ENCODE measurements at places on chromosomes 13 and 19.

DNA sequence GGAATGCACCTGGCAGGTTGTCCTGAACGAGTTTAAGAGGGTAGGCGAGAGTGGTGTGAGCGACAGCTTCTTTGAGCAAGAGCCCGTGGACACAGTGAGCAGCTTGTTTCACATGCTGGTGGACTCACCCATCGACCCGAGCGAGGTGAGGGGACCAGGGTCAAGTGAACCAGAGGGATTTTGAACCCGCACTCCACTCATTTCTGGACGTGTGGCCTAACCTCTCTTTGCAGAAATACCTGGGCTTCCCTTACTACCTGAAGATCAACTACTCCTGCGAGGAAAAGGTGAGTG is 1.7 kb downstream of the CATSPERG start:
- DNase-seq: no peak

DNA sequence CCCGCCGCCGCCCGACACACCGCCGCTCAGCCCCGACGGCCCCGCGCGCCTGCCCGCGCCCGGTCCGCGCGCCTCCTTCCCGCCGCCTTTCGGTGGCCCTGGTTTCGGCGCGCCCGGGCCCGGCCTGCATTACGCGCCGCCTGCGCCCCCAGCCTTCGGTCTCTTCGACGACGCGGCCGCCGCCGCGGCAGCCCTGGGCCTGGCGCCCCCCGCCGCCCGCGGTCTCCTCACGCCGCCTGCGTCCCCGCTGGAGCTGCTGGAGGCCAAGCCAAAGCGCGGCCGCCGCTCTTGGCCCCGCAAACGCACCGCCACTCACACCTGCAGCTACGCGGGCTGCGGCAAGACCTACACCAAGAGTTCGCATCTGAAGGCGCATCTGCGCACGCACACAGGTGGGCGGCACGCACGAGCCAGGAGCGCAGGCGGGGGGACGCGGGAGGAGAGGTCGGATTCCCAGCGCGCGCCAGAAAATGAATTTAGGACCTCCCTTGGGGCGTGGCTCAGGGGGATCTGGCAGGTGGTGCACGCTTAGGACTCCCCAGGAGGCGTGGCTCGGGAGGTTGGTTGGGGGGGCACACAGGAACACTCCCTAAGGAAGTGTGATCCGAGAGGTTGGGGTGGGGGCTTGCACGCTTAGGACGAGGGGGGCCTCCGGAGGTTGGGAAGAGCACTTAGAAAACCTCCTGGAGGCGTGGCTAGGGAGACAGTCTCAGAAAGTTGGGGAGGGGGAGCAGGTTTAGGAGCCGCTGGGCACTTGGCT is 1.2 kb downstream of the KLF2 start:
- peak; percentile 53 for DNase-seq

DNA sequence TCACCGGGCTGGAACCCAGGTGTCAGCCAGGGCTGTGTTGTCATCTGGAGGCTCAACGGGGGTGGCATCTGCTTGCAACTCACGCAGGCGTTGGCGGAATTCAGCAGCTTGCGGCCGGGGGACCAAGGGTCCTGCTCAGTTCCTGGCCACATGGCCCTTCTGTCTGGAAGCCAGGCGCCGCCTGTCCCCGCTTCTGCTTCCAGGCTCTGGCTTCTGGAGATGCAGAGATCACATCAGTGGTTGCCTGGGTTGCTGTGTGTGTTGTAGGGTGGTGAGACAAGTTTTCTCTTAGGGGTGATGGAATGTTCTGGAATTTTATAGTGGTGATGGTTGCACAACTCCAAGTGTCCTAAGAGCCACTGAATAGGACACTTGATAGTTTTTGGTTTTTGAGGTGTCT is 5.0 kb downstream of the ADAT3 start:
- peak; percentile 51 for DNase-seq

- peak; percentile 87 for DNase-seq
Measured at GRCh38 chr19:41934849-41935374, 6.7 kb upstream of the ERFL start.

- no peak for DNase-seq
Measured at GRCh38 chr13:27751953-27752532, 40.2 kb upstream of the GSX1 start.

GRCh38 chr13:22812793-22813192 is 368.0 kb upstream of the SGCG start:
- no peak for DNase-seq

DNA sequence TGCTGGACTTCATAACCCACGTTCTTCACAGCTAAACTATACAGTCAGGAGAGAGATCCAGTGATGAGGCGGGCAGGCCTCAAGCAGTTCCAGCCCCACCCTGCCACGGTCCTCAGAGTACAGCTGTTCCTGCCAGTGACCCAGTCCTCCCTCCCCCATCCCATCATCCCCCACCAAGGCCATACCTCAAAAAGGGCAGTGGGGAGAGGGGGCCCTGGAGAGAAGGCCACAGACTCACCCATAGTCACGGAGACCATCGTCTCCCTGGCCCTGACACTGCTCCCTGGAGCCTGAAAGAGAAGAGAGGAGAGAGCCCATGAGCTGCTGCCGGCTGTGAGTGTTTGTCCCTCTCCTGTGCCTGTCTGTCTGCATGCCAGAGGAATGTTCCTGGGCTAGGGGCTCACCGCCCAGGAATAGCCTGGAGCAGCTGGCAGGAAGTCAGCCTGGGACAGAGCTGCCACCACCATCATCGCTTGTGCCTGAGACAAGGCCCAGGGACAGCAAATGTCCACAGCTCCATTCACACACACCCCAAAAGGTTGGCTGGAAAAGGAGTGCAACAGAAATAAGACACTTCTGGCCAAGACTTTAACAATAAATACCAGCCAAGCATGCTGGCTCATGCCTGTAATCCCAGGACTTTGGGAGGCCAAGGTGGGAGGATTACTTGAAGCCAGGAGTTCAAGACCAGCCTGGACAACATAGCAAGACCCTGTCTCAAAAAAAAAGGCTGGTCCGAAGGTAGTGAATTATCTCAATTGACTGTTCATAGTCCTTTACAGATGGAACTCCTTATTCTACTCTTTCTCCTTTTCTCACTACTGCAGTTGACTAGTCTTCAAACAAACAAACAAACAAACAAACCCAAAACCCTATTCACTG is 6.4 kb downstream of the C19orf47 start:
- DNase-seq: peak; percentile 42

GRCh38 chr19:13401388-13401787 is 104.9 kb downstream of the CACNA1A start:
- DNase-seq: no peak

DNA sequence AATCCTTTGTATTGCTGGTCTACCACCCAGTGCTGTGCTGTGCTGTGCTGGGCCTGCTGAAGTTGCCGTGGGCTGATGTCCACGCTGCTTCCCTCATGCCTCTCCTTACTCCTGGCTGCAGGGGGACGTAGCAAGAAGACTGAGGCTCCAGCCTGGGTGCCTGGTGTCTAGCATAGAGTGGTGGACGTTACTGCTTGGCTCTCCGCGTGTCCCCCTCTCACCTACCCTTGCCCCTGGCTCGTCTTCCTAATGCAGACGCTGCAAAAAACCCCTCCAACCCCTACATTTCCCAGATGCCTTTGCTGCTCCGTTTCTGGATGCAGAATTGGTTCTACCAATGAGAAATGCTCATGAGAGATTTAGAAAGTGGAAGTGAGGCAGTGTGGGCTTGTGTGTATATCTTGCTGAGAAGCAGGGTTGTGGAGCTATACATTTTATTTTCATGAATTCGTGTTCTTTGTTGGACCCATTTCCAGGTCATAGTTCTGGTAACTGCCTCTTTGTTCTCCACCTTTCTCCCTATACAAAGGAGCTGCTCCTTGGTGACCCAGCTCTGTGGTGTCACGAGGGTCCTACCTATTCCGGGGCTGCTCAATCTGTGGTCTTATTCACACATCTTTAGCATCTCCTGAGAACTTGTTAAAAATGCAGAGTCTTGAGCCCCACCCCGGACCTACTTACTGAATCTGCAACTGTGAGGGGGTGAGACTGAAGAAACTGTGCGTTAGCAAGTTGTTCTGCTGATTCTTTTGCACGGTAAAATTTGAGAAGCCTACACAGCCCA is 7.9 kb upstream of the DENND1C start:
- no peak for DNase-seq

GRCh38 chr19:51093101-51093500 is 10.4 kb upstream of the KLK14 start:
- no peak for DNase-seq

DNA sequence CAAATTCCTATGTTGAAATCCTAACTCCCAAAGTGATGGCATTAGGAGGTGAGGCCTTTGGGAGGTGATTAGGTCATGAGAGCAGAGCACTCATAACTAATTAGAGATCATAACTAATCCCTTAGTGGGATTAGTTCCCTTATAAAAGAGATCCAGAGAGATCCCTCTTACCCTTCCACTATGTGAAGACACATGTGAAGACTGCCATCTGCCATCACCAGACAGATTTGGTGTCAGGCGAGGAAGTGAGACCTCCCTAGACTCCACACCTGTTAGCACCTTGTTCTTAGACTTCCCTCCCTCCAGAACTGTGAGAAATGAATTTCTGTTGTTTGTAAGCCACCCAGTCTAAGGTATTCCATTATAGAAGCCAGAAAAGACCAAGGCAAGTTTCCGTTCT is 112.2 kb downstream of the NDFIP2 start:
- no peak for DNase-seq

- DNase-seq: no peak
Measured at GRCh38 chr19:35392742-35393715, 22.2 kb downstream of the GPR42 start.

DNA sequence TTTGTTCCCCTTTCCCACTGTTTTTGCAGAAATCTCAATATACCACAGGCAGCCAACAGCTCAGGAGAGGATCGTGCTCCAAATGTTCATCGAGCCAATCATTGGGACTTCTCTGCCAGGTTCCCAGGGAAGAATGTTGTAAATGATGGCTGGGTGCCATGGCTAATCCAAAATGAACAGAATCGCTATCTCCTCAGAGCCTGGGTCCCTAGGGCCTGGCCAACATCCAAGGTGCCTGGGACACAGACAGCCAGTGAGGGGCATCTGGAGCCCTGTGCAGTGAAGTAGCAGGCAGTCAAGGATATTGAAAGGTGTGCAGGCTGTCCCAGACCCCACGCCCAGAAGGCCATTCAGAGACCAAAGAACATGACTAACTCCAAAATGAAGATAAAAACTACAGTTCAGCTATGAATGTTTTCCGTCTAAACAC is 37.8 kb downstream of the BRD4 start:
- no peak for DNase-seq

DNA sequence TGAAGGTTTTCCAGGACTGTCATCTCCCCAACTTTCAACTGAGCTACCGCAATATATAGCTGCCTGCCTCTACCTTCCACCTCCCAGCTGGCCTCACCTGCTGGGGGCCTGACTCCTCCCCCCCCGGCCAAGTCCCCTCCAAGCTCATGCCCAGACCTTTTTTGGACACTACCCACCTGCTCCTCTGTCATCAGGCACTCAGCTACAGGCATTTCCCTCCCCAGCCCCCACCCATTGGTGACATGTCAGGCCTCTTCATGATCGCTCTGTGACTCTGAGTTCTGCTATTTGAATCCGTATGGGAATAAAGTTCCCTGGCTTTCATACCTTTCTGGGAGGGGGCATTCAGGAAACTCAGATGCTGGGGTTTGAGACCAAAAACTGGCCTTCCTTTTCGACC is 1.8 kb downstream of the PRKACA start:
- DNase-seq: no peak

DNA sequence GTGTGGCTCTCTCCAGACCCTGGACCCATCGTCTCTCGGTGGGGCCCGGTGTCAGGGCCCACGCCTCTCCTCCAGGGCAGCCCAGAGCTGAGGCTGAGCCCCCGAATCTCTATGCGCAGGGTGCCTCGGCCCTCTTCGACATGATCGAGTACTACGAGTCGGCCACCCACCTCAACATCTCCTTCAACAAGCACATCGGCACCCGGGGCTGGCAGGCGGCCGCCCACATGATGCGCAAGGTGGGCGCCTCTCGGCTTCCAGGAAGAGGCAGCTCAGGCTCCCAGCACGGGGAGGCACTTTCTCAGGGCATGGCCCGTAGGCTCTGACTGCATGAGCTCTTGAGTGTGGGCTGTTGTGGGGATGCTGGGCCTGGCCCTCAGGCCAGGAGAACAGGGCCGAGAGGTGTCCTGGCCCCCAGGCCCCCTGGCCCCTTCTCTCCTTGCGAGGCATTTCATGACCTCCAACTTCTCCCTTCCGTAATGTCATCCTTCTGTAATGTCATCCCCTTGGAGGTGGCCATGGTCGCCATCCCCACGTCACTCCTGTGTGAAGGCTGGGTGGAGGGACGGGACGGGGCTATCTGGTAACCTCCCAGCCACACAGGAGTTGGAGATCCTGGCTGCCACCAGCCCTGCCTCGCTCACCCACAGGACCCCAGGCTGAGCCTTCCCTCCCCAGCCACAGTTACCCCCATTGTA is 19.4 kb downstream of the NKPD1 start:
- no peak for DNase-seq

DNA sequence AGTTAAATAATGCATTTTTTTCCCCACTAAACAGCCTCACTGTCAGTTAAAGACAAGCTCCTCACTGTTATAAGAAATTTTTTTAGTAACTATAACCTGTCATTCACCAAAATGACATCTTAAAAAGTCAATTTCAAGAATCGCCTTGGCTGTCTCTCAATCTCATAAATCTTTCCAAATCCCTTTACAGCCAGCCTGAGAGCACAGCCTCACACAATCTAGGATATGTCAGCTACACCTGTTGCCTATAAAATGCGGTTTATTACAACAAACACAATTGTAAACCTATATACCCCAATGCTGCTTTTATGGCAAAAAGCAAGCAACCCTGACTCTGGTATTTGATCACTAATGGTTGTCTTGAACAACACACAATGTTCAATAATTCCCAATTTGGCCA is 29.5 kb upstream of the FNDC3A start:
- no peak for DNase-seq

- DNase-seq: no peak
Measured at GRCh38 chr13:25930653-25931052, 121.2 kb downstream of the SHISA2 start.

DNA sequence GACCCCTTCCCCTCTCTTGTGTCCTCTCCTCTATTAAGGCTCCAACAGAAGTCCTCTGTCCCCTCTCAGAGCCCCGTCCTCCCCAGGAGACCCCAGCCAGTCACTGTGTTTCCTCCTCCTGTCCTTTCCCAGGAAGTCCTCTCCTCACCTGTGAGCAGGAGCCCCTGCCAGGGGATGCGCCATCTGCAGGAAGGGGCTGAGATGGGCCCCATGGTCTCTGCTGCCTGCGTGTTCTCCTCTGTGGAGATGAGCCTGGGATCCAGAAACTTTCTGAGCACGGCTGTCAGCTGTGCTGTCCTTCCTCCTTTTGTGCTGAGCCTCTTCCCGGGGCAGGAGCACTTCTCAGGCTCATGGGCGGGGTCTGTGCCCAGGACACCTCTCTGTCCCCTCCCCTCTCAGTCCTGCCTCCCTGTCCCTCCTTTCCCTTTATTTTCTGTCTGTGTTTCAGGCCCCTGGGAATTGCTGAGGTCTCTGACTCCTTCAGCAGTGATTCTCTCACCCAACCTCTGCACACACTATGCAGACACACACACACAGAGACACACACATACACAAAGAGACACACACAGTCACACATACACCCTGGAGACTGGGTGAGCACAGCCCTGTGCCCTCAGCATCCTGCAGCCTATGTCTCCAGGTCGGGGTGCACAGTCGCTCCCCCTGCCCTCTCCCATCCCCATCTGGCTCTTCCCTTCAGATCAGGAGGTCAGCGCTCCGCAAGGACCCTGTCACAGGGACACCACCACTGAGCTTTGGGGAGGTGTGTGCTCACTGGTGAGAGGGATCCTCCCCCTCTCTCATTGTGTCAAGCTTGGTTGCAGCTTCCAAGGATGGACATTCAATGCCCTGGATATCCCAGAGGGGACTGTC is at the start of gene CEACAM8:
CEACAM8 (minus strand) TSS at position 308 of the 873 bp plus-strand sequence; CDS start at position 212, 96 bp downstream.
- no peak for DNase-seq

GRCh38 chr19:615619-616018 is 17.7 kb downstream of the POLRMT start:
- DNase-seq: no peak

- DNase-seq: no peak
Measured at GRCh38 chr13:105207572-105208293, 1327.7 kb downstream of the EFNB2 start.

Measured in GM03348 (cell line).